ENCODE measurements at places on chromosomes 16 and 17. TPM values are rescaled to one million over a fixed set of nuclear protein-coding genes. Genes with fewer than 3 reads are reported as not detected.

FBXW10B gene
- not detected for polyA plus RNA-seq

DNA sequence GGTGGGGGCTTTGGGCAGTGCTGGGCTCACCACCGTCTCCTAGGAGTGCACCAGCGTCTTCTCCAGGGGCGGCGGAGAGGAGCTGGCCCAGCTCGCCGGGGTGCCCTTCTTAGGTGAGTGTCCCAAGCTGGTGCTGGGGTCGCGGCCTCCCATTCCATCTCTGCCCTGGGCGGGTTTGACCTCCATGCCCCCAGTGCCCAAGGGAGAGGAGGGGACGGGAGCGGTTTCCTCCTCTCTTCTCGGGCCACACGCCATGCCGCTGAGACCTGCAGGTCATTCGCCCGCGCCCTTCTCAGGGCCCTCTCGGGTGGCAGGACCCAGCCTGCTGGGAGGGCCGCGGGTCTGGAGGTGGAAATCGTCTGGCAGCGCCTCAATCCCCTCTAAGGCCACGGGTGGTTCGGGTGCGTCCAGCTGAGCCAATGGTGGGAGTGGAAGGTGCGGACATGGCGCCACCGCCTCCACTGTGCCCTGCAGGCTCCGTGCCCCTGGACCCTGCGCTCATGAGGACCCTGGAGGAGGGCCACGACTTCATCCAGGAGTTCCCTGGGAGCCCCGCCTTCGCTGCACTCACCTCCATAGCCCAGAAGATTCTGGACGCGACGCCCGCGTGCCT lies 5.3 kb downstream of the IGFALS start:
- DNase-seq, result no peak

DNA sequence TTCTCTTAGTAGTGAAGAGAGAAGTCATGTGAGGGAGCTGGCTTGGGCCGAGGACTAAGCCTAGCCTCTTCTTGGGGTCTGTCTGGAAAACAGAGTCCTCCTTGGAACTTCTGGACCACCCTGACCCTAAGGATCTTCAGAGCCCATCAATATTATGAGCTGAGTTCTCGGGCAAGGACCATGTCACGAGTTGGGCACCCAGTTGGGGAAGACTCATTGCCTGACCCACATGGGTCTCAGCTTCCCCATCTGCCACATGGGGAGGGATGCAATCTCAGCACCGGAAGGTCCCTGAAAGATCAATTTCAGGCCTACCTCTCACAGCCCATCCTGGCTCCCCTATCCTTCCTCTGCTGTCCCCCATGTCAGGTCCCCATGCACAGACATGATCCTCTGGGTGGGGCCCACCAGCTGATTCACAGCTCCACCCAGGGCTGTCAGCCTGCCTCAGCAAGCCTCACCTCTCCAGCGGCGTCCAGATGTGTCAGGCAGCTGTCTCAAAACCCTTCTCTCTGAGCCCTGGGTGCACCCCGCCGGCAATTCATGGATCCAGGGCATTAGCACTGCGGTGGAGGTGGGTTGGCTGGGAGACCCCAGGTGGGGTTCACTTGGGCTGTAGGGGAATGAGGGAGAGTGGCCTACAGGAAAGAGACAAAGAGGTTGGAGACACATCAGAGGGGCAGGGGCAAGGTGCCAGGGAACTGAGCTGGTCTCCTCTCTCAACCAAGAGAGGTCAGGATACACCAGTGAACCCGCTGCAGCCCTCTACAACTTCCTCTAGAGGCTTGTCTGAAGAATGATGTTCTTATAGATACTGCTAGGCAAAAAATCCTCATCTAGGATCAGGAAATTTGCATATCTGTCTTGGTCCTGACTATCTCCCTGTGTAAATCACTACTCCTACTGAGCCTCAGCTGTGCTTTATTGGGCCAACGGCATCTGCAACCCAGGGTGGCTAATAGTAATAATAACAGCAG lies 1.8 kb downstream of the NLRP1 start:
- no peak for DNase-seq

DNA sequence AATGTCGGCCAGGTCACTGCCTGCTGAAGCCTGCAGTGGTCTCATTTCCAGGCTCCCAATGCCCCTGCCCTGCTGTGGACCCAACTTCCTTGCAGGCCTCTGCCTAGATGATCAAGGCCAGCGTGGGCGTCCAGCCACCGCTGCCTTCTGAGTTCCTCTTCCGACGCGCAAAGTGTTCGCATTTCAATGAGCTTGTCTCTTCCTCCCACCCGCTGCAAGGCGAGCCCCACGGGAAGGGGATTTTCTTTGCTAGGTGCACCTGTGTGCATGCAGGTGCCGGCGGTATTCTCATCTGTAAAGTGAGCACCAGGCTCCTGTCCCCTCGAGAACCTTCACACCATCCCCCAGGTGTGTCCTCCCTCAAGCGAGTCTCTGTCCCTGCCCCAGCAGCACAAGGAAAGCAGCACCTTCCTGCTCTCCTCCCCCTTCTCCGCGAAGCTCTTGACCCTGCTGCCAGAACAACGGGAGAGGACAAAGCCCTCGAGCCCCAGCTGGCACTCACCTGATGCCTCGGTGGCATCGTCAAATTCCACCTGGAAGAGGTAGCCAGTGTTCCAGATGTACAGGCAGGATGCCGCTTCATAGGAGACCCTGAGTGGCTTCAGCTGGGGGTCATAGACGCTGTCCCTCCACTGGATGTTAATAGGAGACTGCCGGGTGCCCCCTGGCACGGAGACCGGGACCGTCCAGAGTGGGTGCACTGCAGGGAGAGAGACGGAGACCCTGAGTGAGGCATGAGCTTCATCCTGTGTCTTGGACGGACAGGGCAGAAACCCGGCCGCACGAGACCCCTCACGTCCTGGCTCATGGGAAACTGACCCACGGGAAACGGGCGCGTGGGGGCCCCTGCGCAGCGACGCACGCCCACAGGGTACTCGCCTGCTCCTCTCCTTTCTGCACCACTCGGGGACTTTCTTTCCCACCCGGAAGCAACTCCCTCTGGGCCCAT lies 9.8 kb downstream of the CA5A start:
- DNase-seq, result no peak

DNA sequence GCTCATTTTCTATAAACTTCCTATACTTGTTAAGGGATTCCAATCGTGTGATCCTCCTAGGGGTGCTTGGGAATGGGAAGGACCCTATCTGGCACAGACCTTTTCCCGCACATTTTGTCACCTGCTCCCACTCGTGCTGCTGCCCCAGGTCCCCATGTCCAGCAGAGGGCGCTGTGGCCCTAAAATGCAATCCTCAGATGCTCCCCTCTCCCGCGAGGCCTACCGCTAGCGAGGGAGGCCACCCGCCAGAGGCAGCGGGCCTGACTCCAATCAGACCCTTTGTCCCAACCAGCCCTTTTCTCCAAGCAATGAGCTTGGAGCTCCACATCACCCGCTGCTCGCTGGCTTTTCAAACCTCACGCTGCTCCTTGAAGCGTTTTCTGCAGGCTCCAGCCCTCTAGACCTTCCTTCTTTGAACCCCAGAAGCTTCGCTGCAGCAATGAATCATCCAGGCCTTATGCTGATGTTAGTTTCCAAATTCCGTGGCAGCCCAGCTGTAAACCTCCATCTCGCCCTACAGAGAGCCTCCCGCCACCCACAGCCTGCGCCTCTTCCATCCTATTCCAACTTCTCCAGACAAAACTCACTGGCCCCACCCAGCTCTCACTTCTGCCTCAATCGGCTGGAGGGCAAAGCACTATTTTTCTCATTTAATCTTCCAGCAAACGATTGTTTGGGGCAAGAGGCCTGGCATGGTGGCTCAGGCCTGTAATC lies 23.6 kb upstream of the FZD2 start:
- DNase-seq, result peak; percentile 97

All from GM23338 (cell line).